ENCODE measurements at places on chromosomes 4 and X.

GRCh38 chr4:31124008-31124585 is 403.9 kb downstream of the PCDH7 start:
- no peak for DNase-seq

DNA sequence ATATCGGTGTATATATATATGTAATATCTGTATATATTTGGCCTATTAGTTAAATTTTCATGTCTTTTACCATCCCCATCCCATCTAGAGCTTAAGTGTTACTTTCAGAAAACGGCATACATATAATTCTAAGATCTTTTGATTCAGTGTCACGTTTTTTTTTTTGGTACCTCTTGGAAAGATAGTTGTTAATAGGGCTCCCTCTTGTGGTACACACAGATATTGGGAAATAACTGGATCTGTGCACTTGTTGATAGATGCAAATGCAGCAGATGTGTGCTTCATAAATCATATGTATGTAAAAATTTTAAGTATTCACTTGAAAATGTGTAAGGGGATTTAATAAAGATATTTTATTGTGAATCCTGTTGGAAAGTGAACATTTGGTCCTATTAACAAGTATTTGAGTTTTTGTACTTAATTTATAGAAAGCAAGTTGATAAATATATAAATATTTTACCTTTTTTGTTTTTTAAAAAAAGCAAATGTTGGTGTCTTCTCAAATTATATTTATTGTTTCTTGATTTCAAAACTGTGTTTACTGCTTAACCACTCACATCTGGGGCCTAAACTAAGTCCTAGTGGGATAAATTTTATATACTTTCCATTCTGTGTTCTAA is 74.7 kb downstream of the PAQR3 start:
- no peak for DNase-seq

- DNase-seq: no peak
Observed at GRCh38 chrX:108736509-108737479, at the start of gene IRS4. Gene IRS4, minus strand, starts transcription at chrX:108736563.

- DNase-seq: no peak
Observed at GRCh38 chr4:7311205-7311604, 118.9 kb downstream of the SORCS2 start.
